ENCODE measurements at places on chromosomes 2 and 18.

DNA sequence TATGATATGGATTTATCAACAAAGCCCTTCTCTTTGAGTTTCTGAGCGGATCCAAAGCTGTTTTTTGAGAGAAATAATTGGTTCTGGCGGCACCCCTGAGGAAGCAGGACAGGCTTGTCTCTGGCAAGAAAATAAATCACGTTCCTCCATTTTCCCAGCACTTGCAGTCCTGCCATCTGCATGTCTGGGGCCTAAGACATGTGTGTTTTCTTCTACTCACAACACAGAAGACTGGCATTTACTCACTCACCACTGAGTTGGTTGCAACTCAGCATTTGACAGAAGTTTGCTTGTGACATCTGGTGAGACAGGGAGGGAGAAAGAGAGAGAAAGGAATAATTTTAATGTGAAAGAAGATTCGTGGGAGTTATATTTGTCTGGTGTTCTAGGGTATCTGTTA, 37.0 kb upstream of the YES1 start:
- DNase-seq: no peak

GRCh38 chr2:190404487-190404886, 3.7 kb upstream of the MFSD6 start:
- DNase-seq: no peak

DNA sequence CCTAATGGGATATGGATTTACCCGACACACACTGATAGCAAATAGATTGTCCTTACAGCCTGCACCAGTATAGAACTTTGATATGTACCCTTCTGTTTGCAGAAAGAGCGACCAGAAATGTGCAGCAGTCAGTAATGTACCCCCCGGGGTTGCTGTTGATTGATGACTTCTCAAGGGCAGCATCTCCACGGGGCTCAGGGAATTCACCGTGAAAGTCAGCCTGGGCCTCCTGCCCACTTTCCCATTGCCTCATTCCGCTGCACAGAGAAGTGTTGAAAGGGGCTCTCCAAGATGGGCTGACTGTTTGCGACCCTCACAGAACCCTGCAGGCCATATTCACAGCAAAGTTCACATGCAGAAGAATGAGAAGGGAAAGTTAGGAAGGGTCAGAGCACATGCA, 241.3 kb downstream of the PRKCE start:
- DNase-seq: no peak

- DNase-seq: no peak
Measured at GRCh38 chr18:3993941-3994687, 461.0 kb downstream of the DLGAP1 start.

DNA sequence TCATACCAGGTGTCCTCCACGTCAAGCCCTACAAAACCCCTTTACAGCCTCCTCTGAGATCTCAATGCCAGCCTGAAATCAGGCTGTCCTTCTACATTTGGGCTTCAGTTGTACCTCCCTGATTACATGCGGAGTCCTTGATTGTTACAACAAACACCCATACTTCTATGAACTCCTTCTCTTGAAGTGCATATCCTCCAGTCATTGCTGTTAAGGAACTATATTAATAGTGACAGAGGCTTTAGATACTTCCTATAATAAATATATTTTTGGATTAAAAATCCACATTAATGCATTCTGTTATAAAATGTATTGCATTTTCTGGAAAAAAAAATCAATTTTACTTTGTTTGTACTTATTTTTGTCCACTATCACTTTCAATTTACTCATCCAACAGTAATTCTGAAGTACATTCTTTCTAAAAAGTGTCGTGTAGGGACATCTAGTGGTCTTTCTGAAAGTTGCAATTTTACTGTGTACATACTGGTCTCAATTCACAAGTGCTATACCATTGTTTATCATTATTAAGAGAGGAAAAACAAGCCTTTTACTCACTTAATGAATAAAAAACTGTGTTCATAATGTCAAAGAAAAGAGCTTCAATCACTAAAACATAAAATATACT, 316.4 kb downstream of the DSEL start:
- DNase-seq: no peak

GRCh38 chr18:23646282-23646681, 16.4 kb downstream of the ANKRD29 start:
- DNase-seq: no peak

- DNase-seq: no peak
Measured at GRCh38 chr2:222572264-222572721, 83.6 kb downstream of the FARSB start.

DNA sequence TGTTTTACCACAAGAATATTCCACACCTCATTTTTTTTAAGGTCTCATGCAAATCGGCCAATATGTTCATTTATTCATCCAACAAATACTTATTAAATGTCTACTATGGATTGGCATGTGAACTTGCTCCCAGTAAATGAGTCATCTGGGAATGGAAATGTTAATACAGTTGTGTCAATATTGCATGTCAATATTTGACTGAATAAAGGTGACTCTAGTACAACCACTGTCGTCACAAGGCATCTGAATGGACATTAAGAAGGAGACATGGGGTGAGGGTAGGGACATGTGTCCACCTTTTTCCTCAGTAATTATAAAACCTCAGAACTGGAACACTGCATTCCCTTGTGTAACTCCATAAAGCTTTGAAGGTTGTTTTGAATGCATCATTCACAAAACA, 365.4 kb downstream of the ADCYAP1 start:
- DNase-seq: no peak

GRCh38 chr2:50786345-50786744, 245.6 kb downstream of the NRXN1 start:
- no peak for DNase-seq

DNA sequence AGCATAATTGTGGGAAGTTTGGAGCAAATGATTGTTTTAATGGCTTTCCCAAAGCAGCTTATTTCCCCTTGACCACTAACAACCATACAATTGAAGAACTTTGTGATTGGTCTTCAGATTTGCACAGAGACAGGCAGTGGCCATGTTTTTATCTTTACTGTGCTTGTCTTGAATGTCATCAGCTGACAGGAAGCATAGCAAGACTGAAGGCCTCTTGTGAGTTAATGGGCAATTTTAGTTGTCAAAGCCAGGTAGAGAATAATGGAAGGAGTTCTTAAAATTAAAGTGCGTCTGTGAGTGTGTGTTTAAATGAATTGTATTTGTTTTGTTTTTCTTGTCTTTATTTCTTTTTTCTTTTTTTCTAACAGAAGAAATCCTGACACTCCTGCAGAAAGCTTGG, 809.9 kb downstream of the TSN start:
- no peak for DNase-seq

GRCh38 chr2:201084863-201085262, 13.1 kb downstream of the NDUFB3 start:
- DNase-seq: no peak

GRCh38 chr2:197059477-197059876, 133.0 kb upstream of the PGAP1 start:
- DNase-seq: no peak
